ENCODE measurements at places on chromosomes 7 and 10.
A peak's percentile ranks its signal among the peaks of the same experiment; 100 is the strongest.

DNA sequence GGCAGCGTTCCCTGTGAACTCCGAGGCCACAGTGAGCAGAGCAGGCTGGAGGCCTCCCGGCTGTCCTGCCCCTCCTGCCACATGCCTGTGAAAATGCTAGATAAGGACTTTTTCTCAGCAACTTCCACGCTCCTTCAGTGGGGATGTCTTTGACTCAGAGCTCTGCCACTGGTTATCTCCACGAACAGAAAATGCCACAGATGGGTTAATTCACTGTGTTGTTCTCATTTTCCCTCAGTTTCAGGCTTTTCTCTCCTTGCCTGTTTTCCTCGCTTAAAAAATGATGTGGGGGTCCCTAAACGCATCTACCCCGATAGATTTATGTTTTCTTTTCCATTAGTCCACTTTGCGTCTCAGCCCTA is 51.3 kb downstream of the IKZF1 start:
- DNase-seq, result no peak

DNA sequence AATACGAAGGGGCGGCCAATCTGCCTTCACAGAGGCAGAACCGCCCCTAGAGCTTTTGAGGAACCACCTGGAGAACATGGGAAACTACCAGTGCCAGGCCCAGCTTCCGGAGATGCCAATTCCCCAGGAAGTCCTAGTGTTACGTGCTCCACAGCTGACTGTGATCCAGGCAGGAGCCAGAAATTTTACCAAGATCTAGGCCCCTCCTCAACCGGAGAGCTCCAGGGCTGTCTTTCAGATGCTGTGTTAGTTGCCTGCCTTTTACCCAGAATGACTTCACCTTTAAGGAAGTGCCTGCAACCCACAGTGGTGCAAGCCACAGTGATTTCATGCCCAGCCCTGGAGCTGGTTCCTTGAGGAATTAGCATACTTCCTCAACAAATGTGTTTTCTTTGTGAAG is 62.9 kb downstream of the ELMO1 start:
- DNase-seq, result no peak

- DNase-seq, result no peak
Observed at GRCh38 chr10:5858811-5859210, 30.9 kb downstream of the ANKRD16 start.

DNA sequence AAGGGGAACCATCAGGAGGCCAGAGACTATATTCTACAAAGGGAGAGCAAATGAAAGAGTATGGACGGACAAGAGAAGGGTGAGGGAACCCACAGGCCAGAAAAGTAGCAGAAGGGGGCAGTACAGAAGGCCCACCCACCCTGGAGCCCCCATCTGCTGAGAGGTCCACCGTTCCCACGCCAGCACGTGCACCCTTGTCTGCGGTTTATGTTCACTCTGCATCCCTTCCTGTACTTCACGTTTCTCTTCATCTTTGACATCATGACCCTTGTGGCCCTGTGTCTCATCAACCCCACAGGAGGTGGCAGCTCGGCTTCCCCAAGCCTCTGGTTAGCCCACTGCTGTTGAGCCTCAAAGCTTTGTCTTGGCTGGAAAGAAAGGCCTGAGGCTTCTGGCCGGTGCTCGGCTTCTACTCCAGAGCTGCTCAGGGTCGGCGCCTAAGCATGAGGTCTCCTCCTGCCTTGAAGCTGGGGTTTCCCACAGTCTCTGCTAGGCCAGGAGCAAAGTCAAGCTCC is 138.0 kb downstream of the DLG5 start:
- no peak for DNase-seq

DNA sequence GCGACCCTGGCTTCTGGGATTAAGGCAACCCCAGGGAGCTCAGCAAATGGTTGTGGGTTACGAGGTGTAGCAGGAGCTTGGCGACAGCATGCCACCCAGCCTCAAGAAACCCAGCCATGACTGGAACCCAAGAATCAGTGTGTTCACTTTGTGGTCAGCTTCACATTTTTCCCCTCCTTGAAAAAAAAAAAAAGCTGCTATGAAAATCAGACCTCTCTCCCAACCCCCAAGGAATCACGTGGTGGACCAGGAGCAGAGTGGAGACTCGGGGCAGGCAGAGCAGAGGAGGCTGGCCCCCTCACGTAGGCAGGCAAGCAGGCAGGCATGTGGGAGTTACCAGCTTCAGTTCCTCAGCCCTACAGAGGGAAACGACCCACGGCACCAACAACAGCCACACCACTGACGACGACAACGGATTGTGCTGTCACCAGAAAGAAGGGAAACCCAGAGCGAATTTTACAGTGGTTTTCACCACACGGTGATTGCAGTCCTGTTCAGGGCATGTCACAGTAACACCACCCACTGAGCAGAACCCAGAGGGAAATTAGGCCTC is 203.4 kb downstream of the SLC25A13 start:
- no peak for DNase-seq

DNA sequence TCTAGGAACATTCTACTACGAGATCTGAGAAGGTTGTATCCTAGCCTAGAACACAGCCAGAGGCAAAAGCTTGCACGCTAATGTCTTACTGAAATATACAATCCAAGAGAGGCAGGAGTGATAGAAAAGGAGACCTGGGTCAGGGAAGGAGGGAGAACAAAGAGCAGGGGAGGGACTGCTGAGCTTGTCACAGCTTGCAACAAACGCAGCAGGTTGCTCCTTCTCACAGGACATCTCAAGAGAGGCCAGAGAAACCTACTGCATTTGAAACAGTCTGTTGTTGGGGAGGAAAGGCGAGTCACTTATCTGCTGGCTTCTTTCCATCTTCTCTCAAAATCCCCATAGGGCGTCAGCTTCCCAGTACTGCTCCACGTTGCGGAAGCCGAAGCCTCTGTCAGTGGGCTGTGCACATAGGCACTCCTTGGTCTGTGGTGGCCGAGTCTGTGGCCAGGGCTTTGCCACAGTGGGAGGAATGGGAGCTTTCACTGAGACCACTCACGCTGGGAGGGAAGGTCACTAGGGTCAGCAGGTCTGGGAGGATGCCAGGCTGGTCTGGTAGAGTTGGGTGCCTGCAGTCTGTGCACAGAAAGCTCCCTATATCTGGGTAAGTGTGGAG is 25.8 kb upstream of the GPNMB start:
- no peak for DNase-seq

DNA sequence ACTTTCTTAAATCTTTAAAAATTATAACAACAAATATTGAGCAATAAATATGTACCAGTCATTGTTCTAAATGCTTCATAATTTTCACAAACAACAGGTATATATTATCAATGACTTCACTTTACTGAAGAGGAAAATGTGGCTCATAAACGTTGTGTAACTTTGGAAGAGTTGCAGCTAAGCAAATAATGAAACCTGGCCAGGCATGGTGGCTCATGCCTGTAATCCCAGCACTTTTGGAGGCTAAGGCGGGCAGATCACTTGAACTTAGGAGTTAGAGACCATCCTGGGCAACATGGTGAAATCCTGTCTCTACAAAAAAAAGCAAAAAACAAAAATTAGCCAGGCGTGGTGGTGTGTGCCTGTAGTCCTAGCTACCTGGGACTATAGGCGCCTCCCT is 71.9 kb upstream of the AMPH start:
- DNase-seq, result no peak

DNA sequence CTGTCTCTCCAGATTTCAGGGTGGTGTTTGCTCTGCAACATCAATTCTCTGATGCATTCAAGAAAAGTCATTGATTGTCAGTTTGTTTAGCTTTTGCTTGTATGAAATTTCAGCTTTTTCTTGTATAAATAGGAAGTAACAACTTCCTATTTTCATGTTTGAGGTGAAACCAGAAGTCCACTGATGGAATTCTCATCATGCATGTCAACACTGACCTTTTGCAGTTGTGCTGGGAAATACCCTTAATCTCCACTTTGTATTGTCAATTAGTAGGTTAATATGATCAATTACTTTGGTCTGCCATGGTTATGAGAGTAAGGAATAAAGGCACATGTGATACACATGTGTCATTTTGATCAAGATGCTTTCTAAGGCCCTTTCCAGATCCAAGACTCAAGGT is 208.8 kb upstream of the HPS1 start:
- no peak for DNase-seq

GRCh38 chr10:124745673-124746072 is 1.5 kb upstream of the FAM53B start:
- DNase-seq, result no peak

DNA sequence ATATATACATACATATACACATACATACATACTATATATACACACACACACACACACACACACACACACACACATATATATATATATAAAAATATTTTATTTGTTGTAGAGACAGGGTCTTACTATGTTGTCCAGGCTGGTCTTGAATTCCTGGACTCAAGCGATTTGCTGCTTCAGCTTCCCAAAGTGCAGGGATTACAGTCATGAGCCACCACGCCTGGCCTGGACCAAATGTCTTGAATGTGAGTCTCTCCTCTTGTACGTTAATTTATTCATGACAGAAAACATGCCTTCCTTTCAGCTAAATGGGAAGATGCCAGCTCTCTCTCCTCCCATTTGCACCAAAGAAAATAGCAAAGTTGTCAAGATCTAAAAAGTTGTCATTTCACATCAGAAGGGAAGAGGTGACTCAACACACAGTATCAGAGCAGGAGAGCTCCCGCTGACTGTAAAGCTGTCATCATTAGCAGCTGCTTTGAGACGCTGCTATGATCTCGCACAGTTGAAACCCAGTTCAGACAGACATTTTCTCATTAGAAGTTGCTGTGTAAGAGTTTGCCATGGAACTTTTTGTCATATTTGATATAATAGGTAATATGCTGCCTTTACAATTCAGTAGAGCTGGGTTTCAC is 224.3 kb downstream of the SFMBT2 start:
- DNase-seq, result no peak

GRCh38 chr7:101519324-101520023 is 109.6 kb downstream of the MYL10 start:
- peak; percentile 79 for DNase-seq

GRCh38 chr7:44811093-44811492 is 14.6 kb downstream of the PPIA start:
- DNase-seq, result no peak

- DNase-seq, result peak; percentile 95
Observed at GRCh38 chr7:128883622-128884448, 21.2 kb downstream of the ATP6V1F start.

DNA sequence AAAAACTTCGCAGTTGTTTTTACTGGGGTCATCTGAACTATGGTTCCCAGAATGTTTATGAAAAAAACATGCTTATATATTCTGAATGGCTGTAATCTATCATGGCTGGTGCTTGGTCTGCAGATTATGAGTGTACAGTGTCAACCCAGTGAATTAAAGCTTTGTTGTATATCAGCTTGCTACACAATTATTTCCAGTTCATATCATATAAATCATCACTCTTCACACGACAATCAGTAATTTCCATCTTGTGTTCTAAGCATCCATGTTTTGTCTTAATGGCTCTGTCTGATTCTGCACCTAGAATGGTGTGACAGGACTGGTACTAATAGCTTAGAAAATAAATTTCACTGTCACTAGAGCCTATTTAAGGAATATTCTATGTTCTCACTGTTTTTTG is 83.6 kb downstream of the CABCOCO1 start:
- no peak for DNase-seq

GRCh38 chr7:137890449-137890921 is 43.7 kb upstream of the DGKI start:
- no peak for DNase-seq

GRCh38 chr10:132865851-132866600 is 76.3 kb downstream of the CFAP46 start:
- no peak for DNase-seq
